ENCODE measurements at places on chromosomes 1 and 21. TPM values are rescaled to one million over a fixed set of nuclear protein-coding genes. Genes with fewer than 3 reads are reported as not detected.

ASCL5 gene
- total RNA-seq, result not detected

DNASE2B gene
- 0.18 TPM for total RNA-seq

IKBKE gene
- 6.8 TPM for total RNA-seq

PERM1 gene
- 1.3 TPM for total RNA-seq

ABCA4 gene
- not detected for total RNA-seq

GJA9 gene
- not detected for total RNA-seq

HCRTR1 gene
- total RNA-seq, result not detected

DUSP23 gene
- 59.0 TPM for total RNA-seq

GUCA2A gene
- not detected for total RNA-seq

DISP1 gene
- total RNA-seq, result 2.1 TPM

NUDT4B gene
- total RNA-seq, result 19.0 TPM

ORC1 gene
- total RNA-seq, result 9.8 TPM

RPAP2 gene
- total RNA-seq, result 22.6 TPM

FLG2 gene
- total RNA-seq, result not detected

RNF2 gene
- 37.2 TPM for total RNA-seq

SHE gene
- total RNA-seq, result 0.03 TPM

FAM72D gene
- 5.8 TPM for total RNA-seq

DDAH1 gene
- total RNA-seq, result 5.5 TPM

ETV3L gene
- not detected for total RNA-seq

TP73 gene
- total RNA-seq, result 0.32 TPM

FCRL1 gene
- total RNA-seq, result not detected

OBSCN gene
- total RNA-seq, result 0.98 TPM

GSTM2 gene
- 2.2 TPM for total RNA-seq

SLC30A2 gene
- not detected for total RNA-seq

CSDE1 gene
- total RNA-seq, result 267 TPM

ALX3 gene
- not detected for total RNA-seq

IFNLR1 gene
- not detected for total RNA-seq

SMIM1 gene
- total RNA-seq, result 4.4 TPM

HSPB7 gene
- total RNA-seq, result 0.66 TPM

USH2A gene
- 0.79 TPM for total RNA-seq

FASLG gene
- total RNA-seq, result not detected

TMPRSS3 gene
- total RNA-seq, result 0.34 TPM

FAM131C gene
- total RNA-seq, result 0.26 TPM

NR1I3 gene
- total RNA-seq, result not detected

CR1 gene
- total RNA-seq, result not detected

MMEL1 gene
- total RNA-seq, result not detected

S100A7A gene
- not detected for total RNA-seq

C1QA gene
- total RNA-seq, result not detected

KCNT2 gene
- total RNA-seq, result not detected

AUNIP gene
- total RNA-seq, result 7.0 TPM

LRRC52 gene
- total RNA-seq, result not detected

LMOD1 gene
- not detected for total RNA-seq

GIPC2 gene
- total RNA-seq, result not detected

CNR2 gene
- total RNA-seq, result not detected

PM20D1 gene
- total RNA-seq, result not detected

RUNX3 gene
- total RNA-seq, result 13.4 TPM

C1orf105 gene
- not detected for total RNA-seq

IRF6 gene
- total RNA-seq, result not detected

GLMP gene
- 450 TPM for total RNA-seq

SMYD3 gene
- total RNA-seq, result 30.1 TPM

FMN2 gene
- total RNA-seq, result 35.4 TPM

AGMAT gene
- total RNA-seq, result not detected

RPE65 gene
- total RNA-seq, result not detected

KCNA2 gene
- total RNA-seq, result 0.24 TPM

AMY1B gene
- not detected for total RNA-seq

CLCA4 gene
- not detected for total RNA-seq

SMG5 gene
- total RNA-seq, result 80.5 TPM

HAO2 gene
- total RNA-seq, result 0.21 TPM

KRTAP11-1 gene
- not detected for total RNA-seq

ATP1A2 gene
- total RNA-seq, result not detected

All from SK-MEL-5 (cell line).